Astrocyte (in vitro differentiated cells and primary cell): ENCODE measurements at places on chromosomes 7 and 10.

GRCh38 chr10:121804460-121804859 lies 123.4 kb downstream of the ATE1 start:
- H3K27ac ChIP-seq = no peak overlapping the region
- no peaks in the 10 kb centered on the region for H3K4me1 ChIP-seq
- no peaks in the 10 kb centered on the region for H3K36me3 ChIP-seq
- no peak overlapping the region for H3K4me3 ChIP-seq
- no peaks in the 10 kb centered on the region for H3K27me3 ChIP-seq

DNA sequence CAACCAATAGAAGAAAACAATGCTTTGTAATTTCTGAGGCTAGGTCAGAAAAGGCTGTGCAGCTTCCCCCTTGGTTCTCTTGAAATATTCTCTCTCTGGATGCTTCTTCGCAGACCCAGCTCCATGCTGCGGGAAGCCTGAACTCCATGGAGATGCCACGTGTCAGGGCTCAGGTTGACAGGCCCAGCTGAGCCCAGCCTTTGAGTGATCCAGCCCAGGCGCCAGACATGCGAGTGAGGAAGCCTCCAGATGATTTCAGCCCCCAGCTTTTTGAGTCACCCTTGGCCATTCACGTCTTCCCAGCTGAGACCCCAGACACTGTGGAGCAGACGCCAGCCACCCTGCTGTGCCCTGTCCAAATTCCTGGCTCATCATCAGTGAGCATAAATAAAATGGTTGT lies 378.4 kb upstream of the NRP1 start:
- no peaks in the 10 kb centered on the region for H3K4me1 ChIP-seq
- H3K4me3 ChIP-seq = no peak overlapping the region

- DNase-seq = no peak
- no peaks in the 10 kb centered on the region for H3K27me3 ChIP-seq
- no peak overlapping the region for H3K4me3 ChIP-seq
- no peaks in the 10 kb centered on the region for H3K4me1 ChIP-seq
- no peaks in the 10 kb centered on the region for H3K36me3 ChIP-seq
Observed at GRCh38 chr10:43953672-43954071, 305.0 kb upstream of the ZNF32 start.

GRCh38 chr7:94557215-94557614 lies 47.6 kb downstream of the CASD1 start:
- DNase-seq = no peak
- H3K27me3 ChIP-seq = no peaks in the 10 kb centered on the region
- no peaks in the 10 kb centered on the region for H3K36me3 ChIP-seq
- no peak overlapping the region for H3K27ac ChIP-seq

DNA sequence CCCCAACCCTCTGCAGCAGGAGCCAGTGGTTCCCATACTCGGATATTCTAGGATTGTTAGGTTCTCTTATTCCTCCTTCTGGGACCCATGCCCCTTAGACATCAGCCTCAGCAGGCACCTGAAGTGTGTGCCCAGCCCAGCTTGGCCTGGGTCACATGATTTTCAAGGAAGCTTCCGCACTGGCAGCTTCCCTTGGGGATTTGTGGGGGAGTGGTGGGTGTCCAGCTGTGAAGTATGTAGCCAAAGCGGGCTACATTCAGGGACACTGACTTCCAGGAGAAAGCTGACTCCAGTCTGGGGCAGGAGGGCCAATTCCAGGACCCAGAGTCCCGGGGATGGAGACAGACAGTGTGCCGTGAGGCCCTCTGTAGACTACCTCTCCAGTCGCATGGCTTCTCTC lies 1.3 kb downstream of the LDB1 start:
- DNase-seq = no peak
- H3K27ac ChIP-seq = peak overlapping the region; percentile 15
- H3K27me3 ChIP-seq = no peaks in the 10 kb centered on the region
- H3K4me3 ChIP-seq = peak overlapping the region; percentile 66
- no peaks in the 10 kb centered on the region for H3K36me3 ChIP-seq
- peaks cover 56% of the 10 kb centered on the region for H3K4me1 ChIP-seq

DNA sequence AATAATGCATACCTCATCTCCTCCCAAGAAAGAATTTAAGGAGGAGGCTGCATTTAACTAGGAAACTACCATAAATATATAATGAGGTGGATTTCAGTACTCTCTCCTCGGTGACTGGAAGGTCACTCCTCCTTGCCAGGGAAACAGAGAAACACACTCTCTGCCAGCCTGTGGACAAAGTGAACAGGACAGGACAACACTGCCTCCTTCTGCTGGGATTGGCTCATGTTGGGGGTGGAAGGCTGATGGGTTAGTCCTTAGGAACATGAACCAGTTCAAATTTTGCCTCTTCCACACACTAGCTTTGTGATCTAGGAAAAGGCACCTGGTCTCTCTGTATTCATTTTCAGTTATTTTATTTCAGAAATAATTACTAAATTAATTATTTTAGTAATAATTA lies 50.6 kb upstream of the STEAP4 start:
- H3K27ac ChIP-seq = no peak overlapping the region
- no peaks in the 10 kb centered on the region for H3K36me3 ChIP-seq
- H3K4me1 ChIP-seq = no peaks in the 10 kb centered on the region
- no peaks in the 10 kb centered on the region for H3K27me3 ChIP-seq
- no peak overlapping the region for H3K4me3 ChIP-seq

- peak; percentile 46 for DNase-seq
- peaks cover 40% of the 10 kb centered on the region for H3K4me1 ChIP-seq
- H3K27me3 ChIP-seq = no peaks in the 10 kb centered on the region
- H3K36me3 ChIP-seq = peaks cover 9% of the 10 kb centered on the region
Observed at GRCh38 chr10:3068201-3068967, 1.0 kb downstream of the PFKP start.

DNA sequence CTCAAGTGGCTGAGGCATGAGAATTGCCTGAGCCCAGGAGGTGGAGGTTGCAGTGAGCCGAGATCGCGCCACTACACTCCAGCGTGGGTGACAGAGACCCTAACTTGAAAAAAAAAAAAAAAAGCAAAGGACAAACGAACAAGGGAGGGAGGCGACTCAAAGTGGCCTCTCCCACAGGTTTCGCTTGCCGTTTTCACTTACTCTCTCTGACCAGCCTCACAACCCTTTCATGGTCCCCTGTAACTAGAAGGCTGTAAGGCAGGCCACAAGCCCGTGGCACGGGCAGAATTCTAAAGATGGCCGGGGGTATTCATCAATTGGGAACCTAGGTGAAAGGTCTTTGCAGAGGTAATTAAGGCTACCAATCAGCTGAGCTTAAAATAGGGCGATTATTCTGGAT lies 25.5 kb downstream of the GNA12 start:
- H3K4me1 ChIP-seq = peaks cover 53% of the 10 kb centered on the region
- no peaks in the 10 kb centered on the region for H3K36me3 ChIP-seq
- no peaks in the 10 kb centered on the region for H3K27me3 ChIP-seq
- no peak for DNase-seq
- H3K27ac ChIP-seq = no peak overlapping the region
- H3K4me3 ChIP-seq = no peak overlapping the region

DNA sequence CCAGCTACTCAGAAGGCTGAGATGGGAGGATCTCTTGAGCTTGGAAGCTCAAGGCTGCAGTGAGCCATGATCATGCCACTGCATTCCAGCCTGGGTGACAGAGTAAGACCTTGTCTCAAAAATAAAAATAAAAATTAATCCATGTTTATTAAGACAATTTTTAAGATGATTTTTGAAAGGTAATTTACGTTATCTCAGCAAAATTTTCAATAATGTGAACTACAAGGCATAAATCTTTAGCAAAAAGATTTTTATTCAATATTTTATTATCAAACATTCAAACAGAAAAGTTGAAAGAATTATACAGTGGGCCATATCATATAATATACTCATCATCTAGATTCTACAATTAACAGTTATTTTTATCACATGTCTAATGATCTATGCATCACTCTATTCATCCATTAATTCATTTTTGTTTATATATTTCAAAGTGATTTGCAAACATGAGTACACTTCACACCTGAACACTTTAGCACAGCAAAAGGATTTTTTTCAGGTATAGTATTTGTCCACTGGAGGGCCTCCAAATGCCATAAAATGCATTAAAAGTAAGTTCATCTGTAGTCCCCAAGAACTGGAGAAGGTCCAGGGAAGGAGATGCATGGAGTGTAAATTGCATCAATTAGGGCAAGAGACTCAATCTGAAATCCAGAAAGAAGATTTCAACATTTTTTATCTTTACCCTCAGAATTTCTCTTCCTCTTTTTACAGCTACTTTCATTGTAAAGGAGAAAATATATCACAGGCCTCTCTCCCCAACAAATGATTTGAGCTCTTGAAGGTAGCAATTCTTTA lies 38.6 kb upstream of the RSBN1L start:
- H3K27ac ChIP-seq = no peak overlapping the region
- H3K36me3 ChIP-seq = peaks cover 23% of the 10 kb centered on the region
- DNase-seq = no peak
- no peaks in the 10 kb centered on the region for H3K27me3 ChIP-seq
- H3K4me3 ChIP-seq = no peak overlapping the region
- no peaks in the 10 kb centered on the region for H3K4me1 ChIP-seq

DNA sequence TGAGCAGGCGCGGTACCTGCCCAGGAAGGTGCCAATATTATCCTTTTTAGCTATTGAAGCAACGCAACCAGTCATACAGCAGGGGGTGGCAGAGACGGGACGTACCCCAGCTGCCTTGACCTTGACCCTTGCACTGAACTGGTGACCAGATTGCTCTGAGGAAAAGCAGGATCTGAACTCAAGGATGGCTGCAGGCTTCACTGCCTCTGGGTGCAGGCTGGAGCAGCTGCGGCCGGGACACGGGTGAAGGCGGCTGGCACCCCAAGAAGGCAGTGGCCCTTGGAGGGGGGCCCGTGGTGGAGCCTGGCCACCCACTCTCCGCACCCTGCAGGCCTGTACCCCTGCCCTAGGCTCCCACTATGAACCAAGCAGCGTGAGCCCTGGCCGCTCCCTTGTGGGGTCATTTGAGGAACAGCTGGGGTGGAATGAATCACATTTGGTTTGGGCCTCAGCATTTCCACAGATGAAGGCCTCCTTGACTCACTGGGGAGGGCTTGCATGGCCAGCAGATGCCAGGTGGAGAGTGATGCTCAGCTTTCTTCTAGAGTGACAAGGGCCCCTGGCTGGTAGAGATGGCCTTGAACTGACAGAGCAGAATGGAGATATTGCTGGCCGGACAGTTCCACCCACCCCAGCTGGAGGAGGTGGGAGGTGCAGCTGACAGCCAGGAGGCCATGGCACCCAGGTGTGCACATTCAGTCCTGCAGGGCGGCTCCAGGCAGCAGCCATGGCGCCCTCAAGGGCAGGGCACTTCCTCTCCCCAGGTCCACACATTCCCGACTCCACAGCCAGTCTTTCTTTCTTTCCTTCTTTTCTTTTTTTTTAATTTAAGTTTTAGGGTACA lies 218.7 kb downstream of the WDR37 start:
- H3K36me3 ChIP-seq = no peaks in the 10 kb centered on the region
- DNase-seq = no peak
- H3K27ac ChIP-seq = no peak overlapping the region
- H3K27me3 ChIP-seq = no peaks in the 10 kb centered on the region

DNA sequence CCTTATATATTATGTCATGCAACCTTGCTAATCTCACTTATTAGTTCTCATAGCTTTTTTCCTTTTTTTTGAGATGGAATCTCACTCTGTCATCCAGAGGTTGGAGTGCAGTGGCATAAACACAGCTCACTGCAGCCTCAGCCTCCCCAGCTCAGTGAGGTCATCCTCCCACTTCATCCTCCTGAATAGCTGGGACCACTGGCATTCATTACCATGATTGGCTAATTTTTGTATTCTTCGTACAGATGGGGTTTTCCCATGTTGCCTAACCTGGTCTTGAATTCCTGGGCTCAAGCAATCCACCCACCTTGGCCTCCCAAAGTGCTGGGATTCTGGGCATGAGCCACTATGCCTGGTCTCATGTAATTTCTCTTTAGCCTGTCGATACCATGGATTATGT lies 89.1 kb upstream of the TRIM24 start:
- DNase-seq = no peak
- H3K4me3 ChIP-seq = no peak overlapping the region
- no peaks in the 10 kb centered on the region for H3K4me1 ChIP-seq
- no peak overlapping the region for H3K27ac ChIP-seq
- no peaks in the 10 kb centered on the region for H3K36me3 ChIP-seq

- H3K27me3 ChIP-seq = no peaks in the 10 kb centered on the region
- H3K4me3 ChIP-seq = no peak overlapping the region
- DNase-seq = no peak
Observed at GRCh38 chr10:4830551-4830950, 4.5 kb downstream of the AKR1E2 start.

DNA sequence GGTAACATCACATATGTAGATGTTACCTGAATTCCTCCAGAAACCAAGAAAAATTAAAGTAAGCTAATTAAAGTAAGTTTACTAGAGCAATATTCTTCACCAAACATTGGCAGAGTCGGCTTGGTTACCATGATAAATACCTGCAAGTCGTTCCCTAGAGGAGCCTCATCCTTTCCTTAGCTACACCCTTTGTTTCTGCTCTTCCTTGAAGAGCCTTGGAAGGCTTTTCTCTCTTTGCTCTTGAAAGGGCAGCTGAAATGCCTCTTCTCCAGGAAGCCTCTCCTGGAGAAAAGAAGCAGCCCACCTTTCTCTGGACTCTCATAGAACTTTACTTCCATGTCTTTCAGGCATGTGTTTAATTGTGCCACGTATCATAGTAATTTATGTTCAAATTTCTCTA lies 34.9 kb upstream of the CALD1 start:
- no peak overlapping the region for H3K4me3 ChIP-seq

DNA sequence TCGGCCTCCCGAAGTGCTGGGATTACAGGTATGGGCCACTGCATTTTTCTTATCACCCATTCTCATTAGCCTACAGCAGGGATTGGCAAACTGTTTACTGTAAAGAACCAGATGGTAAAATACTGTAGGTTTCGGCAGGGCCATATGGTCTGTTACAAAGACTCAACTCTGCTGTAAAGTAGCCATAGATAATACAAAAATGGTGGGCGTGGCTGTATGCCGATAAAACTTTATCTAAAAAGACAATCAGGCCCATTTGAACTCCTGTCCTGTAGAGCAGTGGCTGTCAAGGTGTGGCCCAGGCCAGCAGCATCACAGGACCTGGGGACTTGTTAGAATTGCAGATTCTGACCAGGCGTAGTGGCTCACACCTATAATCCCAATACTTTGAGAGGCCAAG lies 134.3 kb downstream of the CUX1 start:
- H3K27ac ChIP-seq = no peak overlapping the region
- no peaks in the 10 kb centered on the region for H3K36me3 ChIP-seq
- peaks cover 34% of the 10 kb centered on the region for H3K4me1 ChIP-seq
- H3K4me3 ChIP-seq = no peak overlapping the region

- H3K27me3 ChIP-seq = no peaks in the 10 kb centered on the region
- H3K4me1 ChIP-seq = no peaks in the 10 kb centered on the region
- peak; percentile 52 for DNase-seq
- H3K4me3 ChIP-seq = peak overlapping the region; percentile 52
- no peaks in the 10 kb centered on the region for H3K36me3 ChIP-seq
Observed at GRCh38 chr10:42367532-42368230, 270.7 kb downstream of the ZNF33B start.

- H3K36me3 ChIP-seq = no peaks in the 10 kb centered on the region
- DNase-seq = no peak
- no peak overlapping the region for H3K4me3 ChIP-seq
- no peaks in the 10 kb centered on the region for H3K27me3 ChIP-seq
Observed at GRCh38 chr10:110756876-110757275, 112.7 kb downstream of the RBM20 start.

GRCh38 chr7:66110856-66111255 lies 3.8 kb upstream of the CRCP start:
- H3K36me3 ChIP-seq = no peaks in the 10 kb centered on the region
- H3K4me3 ChIP-seq = no peak overlapping the region
- peak overlapping the region; percentile 82 for H3K27ac ChIP-seq
- no peaks in the 10 kb centered on the region for H3K27me3 ChIP-seq
- DNase-seq = peak; percentile 97

- H3K27ac ChIP-seq = no peak overlapping the region
- H3K4me3 ChIP-seq = no peak overlapping the region
- H3K36me3 ChIP-seq = no peaks in the 10 kb centered on the region
- DNase-seq = peak; percentile 84
Observed at GRCh38 chr7:137476937-137477336, 133.4 kb upstream of the PTN start.
